ENCODE measurements at places on chromosomes 5 and 9.

GRCh38 chr9:128845186-128845931, 15.8 kb upstream of the SPOUT1 start:
- DNase-seq = no peak

DNA sequence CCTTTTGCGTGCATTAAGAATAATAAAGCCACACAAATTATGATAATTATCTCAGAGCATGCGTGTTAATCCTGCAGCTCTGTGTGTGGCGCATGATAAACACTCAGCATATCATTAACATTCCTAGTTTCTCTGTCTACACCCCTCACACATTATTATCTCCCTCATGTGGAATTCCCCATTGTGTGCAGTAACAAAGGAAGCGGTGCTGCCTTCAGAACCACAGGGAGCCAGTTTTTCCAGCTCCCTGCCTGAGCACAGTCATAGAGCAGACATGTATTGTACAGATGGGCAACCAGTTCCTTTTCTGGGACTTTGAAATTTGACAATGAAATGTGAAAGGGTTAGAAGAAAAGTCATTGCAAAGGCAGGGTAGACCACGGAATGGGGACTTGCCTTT, 1365.5 kb upstream of the CDH9 start:
- DNase-seq = no peak

GRCh38 chr9:97398999-97399758, 12.7 kb upstream of the TDRD7 start:
- peak; percentile 21 for DNase-seq

DNA sequence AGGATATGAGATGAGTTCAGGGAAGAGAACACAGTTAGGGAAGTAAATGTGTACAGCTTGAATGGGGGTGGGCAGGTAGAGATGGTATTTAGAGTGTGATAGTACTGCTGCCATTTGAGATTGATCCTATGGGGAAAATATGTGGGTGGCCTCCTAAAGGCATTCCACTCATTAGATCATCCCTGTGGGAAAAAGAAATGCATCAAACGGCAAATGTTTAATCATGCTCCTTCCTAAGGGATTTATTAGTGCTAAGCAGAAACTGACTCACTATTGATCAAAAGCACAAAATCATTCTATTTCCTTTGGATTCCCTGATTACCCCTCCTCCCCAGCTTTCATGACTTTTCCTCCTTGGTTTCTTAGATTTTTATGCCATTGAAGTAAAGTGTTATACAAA, 36.4 kb upstream of the SMC5 start:
- no peak for DNase-seq

- DNase-seq = no peak
Measured at GRCh38 chr5:115389799-115390382, 93.4 kb upstream of the CCDC112 start.

DNA sequence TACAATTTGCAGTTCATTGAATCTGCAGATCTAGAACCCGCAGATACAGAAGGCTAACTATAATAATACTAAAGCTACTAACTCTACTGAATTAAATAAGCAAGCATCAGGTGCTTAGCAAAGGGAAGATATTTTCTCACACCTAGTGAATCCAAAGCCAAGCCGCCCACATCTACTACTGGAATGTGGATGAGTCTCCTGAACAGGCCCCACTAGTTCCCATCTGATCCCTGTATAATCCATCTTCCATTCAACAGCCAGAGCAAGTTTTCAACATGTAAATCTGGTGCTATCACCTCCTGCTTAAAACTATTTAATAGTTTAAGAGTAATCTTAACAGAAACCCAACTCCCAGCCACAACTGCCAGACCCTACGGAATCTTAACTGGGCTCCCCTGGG, 18.9 kb downstream of the ARL15 start:
- DNase-seq = no peak

DNA sequence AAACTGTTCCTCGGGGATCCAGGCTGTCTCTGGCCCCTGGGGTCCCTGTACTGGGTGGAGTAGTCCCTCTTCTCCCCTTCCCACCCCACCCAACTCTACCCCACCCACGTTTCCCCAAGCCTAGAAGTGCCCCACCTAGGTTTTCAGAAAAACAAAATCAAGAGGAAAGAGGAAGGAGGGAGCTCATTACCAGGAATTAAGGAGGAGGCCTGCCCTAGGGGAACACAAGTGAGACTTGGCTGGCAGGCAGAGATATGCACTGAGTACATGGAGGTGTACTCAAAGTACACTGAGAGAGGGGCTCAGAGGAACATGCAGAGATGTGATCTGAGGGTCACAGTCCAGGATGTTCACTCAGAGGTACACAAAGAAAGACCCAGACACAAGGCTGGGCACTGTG, 10.2 kb downstream of the AQP3 start:
- no peak for DNase-seq

Data from occipital lobe (tissue), 3 donors.